Neuronal stem cell (in vitro differentiated cells): ENCODE measurements at places on chromosomes 6 and 20.

DNA sequence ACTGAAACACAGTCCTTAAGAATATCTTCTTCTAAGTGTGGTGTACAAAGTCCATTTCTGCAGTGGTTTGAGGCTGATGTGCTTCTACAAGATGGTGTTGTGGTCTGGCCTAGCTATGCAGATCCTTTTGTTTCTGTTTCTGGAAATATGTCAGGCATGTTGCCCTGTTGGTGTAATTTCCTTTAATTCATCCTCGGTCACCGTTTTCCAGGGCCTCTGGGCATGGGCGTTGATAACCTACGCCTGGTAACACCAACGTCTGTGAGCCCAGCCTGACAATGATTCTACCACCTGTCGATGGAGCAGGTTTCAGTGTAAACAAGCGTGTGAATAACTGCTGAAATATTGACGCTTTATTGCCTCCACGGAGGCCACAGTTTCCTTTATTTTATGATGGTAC lies 33.3 kb upstream of the AFDN start:
- peaks cover 12% of the 10 kb centered on the region for H3K4me1 ChIP-seq
- no peaks in the 10 kb centered on the region for H3K27me3 ChIP-seq
- no peaks in the 10 kb centered on the region for H3K36me3 ChIP-seq
- no peak overlapping the region for H3K4me3 ChIP-seq
- no peak overlapping the region for H3K27ac ChIP-seq
- no peak for DNase-seq

- H3K36me3 ChIP-seq: no peaks in the 10 kb centered on the region
- DNase-seq: no peak
- peaks cover 3% of the 10 kb centered on the region for H3K27me3 ChIP-seq
- no peak overlapping the region for H3K27ac ChIP-seq
- no peak overlapping the region for H3K4me3 ChIP-seq
Observed at GRCh38 chr6:30013291-30013922, 47.7 kb upstream of the POLR1H start.

- no peaks in the 10 kb centered on the region for H3K36me3 ChIP-seq
- H3K27ac ChIP-seq: no peak overlapping the region
- no peak for DNase-seq
- H3K4me1 ChIP-seq: no peaks in the 10 kb centered on the region
- H3K27me3 ChIP-seq: no peaks in the 10 kb centered on the region
- H3K4me3 ChIP-seq: no peak overlapping the region
Observed at GRCh38 chr20:33724439-33725094, 4.5 kb upstream of the PXMP4 start.

DNA sequence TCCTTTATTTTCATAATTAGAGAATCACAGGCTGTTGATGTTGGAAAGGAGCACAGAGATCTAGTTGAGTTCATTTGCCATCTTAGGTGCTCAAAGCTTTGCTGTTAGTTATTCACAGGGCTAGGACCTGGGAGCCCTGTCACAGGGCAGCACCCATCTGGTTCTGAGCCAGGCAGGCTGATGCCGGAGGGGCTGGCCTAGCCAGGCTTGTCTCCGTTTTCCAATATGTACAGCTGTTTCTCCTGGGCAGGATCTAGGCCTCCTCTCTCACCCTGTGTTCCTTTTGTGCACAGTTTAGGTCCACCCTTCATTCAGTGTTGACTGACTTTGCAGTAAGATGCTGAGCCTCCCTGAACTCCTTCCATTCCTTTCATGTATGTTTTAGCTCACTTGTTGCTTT lies 33.4 kb downstream of the LRRC1 start:
- H3K4me1 ChIP-seq: peaks cover 2% of the 10 kb centered on the region
- no peak overlapping the region for H3K27ac ChIP-seq
- no peaks in the 10 kb centered on the region for H3K27me3 ChIP-seq

GRCh38 chr6:160398674-160399271 lies 50.6 kb downstream of the SLC22A3 start:
- no peak for DNase-seq
- no peak overlapping the region for H3K4me3 ChIP-seq
- no peaks in the 10 kb centered on the region for H3K27me3 ChIP-seq

- H3K4me3 ChIP-seq: no peak overlapping the region
- H3K27me3 ChIP-seq: no peaks in the 10 kb centered on the region
- H3K27ac ChIP-seq: no peak overlapping the region
- no peak for DNase-seq
- H3K4me1 ChIP-seq: peaks cover 3% of the 10 kb centered on the region
- no peaks in the 10 kb centered on the region for H3K36me3 ChIP-seq
Observed at GRCh38 chr6:50362706-50363105, 313.0 kb upstream of the DEFB112 start.

GRCh38 chr20:64188091-64188490 lies 23.8 kb downstream of the MYT1 start:
- H3K4me3 ChIP-seq: no peak overlapping the region
- no peak overlapping the region for H3K27ac ChIP-seq
- no peaks in the 10 kb centered on the region for H3K27me3 ChIP-seq
- no peak for DNase-seq
- peaks cover 18% of the 10 kb centered on the region for H3K4me1 ChIP-seq
- H3K36me3 ChIP-seq: no peaks in the 10 kb centered on the region

DNA sequence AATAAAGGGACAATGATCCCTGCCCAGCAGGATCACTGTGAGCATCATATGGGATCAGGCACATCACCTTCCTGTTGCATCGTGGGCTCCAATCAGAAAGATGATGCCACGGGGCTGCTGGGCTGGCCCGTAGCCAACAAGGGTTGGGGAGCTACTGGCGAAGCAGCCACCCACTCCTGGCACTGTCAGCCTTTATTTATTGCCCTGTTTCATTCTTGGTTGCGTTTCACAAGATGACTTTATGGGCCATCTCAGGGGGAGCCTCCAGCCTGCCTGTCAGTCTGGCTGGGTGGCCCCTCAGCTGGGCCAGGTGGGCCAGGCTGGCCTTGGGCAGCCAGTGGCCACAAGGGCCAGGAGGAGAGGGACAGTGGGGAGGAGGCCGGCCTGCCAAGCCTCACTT lies 17.3 kb downstream of the VSTM2L start:
- H3K27ac ChIP-seq: no peak overlapping the region
- DNase-seq: no peak
- no peaks in the 10 kb centered on the region for H3K27me3 ChIP-seq

DNA sequence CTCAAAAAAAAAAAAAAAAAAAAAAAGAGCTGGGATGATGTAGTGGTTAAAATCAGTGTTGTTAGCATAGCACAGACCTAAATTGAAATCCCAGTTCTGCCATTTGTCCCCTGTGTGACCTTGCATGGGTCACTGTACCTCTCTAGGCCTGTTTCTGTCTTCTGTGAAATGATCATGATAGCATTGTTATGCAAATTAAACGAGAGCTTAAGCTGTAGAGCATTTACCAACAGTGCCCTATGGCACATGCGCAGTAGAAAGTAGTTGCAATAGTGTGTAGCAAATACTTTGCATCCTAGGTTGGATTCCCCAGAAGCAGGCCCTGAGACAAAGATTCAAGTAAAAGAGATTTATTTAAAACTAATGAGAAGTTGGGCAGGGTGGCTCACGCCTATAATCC lies 7.3 kb downstream of the PSORS1C2 start:
- H3K4me1 ChIP-seq: no peaks in the 10 kb centered on the region
- no peak overlapping the region for H3K4me3 ChIP-seq
- no peak overlapping the region for H3K27ac ChIP-seq
- H3K36me3 ChIP-seq: no peaks in the 10 kb centered on the region
- DNase-seq: no peak

- no peak overlapping the region for H3K4me3 ChIP-seq
- DNase-seq: no peak
- no peaks in the 10 kb centered on the region for H3K36me3 ChIP-seq
Observed at GRCh38 chr6:55668591-55668990, 89.6 kb upstream of the HMGCLL1 start.

DNA sequence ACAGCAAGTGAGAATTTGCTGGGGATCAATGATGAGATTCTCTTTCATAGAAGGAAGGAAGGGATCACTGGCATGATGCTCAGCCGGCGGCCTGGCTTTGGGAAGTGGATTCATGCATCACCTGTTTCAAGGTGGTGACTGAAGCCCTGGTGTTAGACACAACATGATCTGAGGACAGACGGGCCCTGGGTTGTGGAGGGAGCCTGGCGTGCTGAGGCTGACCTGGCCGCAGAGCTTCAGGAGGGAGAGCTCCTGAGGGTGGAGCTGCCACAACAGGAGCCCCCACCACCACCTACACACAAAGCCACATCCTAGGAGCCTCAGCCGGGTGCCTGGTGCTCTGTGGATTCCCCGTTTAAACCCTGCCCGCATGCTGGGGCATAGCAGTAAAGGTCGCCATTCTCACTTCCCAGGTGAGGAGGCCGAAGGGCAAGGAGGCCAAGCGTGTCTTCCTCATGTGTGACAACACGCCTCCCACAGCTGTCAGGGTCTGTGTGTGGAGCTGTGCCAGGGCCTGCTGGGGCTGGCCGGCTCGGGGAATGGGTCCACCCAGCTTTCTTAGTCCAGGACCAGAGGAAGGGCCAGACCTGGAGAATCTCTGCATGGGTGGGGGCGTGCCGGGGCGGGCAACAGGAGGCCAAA lies 107.0 kb downstream of the ERMARD start:
- no peak for DNase-seq
- no peak overlapping the region for H3K4me3 ChIP-seq
- no peaks in the 10 kb centered on the region for H3K36me3 ChIP-seq
